ENCODE measurements at places on chromosomes 3 and 15.

DNA sequence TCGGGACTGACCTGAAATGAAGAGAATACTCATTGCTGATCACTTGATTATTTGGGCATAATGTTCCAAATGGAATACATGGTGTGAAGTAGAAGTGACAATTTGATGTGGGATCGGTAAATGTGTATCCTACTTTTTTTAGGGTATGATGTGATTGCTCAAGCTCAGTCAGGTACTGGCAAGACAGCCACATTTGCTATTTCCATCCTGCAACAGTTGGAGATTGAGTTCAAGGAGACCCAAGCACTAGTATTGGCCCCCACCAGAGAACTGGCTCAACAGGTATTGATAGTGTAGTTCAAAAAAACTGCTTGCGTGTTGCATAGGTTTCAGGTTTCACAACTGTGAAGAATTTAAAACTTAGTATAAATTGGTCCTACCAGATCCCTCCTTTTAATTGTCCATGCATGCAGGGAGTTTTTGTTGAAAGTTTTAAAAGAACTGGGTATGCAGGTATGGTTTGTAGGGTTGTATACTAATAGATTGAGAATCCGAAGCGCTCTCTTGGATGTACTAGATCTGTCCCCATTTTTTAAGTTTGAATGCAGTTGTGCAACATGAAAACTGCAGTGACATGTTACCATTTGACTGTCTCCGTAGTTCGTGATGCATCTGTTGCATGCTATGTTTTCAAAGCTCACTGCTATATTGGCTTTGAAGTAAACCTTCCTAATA lies 1.6 kb downstream of the EIF4A2 start:
- DNase-seq, result no peak

DNA sequence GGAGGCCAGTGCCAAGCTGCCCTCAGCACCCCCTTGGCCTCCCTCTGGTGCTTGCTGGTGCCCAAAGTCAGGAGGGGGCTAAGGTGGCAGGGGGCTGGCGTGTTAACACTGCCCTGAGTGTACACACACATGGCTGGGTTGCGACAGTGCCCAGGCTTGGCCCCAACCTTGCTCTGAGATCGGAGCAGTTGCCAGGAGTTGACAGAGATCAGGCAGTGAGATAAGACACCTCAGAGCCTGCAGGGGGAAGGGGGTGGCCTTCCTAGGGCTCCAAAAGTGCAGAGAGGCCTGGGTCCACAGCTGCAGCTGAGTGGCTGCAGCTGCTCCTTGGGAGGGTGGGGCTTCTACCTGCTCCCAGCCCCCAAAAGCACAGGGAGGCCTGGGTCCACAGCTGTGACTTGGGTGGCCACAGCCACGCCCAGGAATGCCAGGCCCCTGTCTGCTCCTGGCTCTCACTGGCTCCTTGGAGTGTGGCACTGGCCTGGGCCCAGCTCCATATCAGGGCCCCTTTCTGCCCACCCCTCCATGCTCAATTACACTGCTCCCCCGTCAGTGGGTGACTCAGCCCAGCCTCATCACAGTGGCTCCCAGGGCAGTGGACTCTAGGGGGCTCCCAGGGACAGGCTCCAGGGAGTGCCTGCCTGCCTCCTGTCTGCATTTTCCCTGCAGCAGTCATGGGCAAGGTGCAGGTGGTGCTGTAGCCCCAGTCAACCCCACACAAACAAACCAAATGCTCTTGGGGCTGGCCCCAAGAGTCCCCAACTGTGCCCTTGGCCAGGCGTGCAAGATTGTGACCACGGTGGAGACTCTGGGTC lies 56.4 kb upstream of the C15orf39 start:
- no peak for DNase-seq

- no peak for DNase-seq
These were observed 154.1 kb upstream of the CADPS start for GRCh38 chr3:63029326-63029725.

DNA sequence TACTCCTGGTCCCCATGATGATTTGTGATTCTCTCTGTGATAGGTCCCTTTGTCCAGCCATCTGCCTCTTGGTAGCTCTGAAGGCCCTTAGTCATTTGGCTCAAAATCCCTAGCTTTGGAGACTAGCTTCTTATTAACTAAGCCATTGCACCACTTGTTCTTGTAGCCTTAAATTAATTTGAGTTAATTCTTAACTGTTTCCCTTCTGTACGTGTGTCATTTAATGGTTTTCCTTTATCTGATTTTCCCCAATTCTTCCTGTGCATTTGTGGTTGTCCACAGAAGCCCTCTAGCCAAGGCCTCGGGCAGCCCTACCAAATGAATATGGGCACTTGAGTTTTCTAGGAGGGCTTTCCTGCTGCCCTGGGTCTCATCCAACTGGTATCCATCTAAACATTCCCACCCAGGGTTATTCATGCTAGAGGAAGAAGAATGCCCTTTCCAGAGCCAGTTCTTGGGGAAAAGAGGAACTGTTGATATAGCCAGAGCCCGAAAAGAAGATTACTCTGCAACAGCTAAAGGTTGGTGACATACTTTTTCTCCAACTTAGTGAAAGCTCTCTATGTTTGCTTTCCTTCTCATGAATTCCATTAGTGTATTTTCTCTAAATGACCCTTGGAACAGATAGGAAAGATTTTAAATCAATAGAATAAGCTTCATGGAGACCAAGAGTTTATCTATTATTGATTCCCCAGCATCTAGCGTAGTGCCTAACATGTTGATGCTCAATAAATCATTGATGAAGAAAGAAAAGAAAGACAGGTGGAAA lies 44.2 kb upstream of the ZBTB38 start:
- no peak for DNase-seq

- DNase-seq, result no peak
These were observed 83.2 kb upstream of the SMAD3 start for GRCh38 chr15:66982250-66982649.

- no peak for DNase-seq
These were observed 36.3 kb downstream of the ASTE1 start for GRCh38 chr3:130990282-130990681.

DNA sequence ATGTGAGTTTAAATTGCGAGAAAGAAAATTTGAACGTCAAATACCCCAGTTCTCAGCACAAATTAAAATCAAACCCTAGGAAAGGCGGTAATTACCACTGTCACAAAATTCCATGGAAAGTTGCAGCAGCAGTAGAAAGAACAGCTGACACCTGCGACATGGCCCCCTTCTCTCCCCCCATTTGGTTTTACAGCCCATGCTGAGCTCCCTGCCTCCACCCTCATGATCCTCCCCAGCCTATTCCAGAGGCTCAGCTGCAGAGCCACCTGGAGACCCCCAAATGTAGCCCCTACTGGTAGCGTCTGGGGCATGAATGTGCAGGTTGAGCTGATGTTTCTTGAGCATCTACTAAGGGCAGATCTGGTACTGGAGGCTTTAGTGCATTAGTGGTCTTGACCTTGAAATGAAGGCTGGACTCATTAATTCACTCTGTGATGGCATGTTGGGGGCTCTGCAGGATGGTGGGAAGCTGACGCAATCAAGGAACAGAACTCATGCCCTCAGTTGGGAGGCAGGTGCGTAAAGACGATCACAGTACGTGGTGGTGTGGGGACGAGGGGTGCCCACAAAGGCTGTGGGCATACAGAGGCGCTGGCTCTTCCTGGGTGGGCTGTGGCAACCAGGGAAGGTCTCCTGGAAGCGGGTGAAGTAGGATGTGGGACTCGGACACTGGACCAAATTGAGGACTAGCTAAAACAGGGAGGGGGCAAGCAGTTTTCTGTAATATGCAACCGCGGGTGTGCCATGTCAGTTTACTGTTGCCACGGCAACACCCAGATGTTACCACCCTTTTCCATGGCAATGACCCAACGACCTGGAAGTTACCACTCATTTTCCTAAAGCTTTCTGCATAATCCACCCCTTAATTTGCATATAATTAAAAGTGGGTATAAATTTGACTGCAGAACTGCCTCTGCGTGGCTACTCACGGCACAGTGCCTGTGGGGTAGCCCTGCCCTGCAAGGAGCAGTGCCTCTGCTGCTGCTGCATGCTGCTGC lies 39.8 kb downstream of the PRKCD start:
- DNase-seq, result no peak

- DNase-seq, result no peak
These were observed 34.1 kb downstream of the ATP10A start for GRCh38 chr15:25829073-25829472.

GRCh38 chr3:126212620-126213378 lies 32.4 kb upstream of the ALDH1L1 start:
- DNase-seq, result no peak

DNA sequence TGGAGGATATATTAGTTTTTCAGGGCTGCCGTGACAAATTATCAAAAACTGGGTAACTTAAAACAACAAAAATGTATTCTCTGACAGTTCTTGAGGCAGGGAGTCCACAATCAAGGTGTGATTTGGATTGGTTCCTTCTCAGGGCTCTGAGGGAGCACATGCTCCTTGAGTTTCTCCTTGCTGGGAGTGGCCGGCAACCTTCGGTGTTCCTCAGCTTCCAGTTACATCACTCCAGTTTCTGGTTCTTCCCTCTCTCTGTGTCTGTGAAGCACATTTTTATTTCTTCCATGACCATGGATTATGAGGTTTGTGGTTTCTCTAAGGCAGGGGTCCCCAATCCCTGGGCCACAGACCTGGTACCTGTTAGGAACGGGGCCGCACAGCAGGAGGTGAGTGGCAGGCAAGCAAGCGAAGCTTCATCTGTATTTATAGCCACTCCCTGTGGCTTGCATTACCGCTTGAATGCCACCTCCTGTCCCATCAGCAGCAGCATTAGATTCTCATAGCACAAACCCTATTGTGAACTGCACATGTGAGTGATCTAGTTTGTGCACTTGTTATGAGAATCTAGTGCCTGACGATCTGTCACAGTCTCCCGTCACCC lies 24.3 kb downstream of the LRRC28 start:
- no peak for DNase-seq

DNA sequence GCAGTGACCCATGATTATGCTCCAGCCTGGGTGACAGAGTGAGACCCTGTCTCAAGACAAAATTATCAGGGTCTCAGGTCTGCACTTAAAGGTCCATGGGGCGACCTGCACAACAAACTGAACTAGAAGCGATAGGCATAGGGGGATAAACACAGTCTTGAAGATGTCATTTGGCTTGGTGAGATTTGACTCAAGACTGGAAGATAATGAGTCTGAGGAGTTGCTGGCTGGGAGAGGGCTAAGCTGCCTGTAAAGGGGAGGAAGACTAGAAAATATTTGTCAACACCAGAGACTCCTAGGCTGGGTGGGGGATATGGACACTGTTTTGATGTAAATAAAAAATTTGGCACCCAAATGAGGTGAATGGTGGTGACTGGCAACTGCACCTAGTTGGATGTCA lies 19.8 kb downstream of the GHRL start:
- no peak for DNase-seq

DNA sequence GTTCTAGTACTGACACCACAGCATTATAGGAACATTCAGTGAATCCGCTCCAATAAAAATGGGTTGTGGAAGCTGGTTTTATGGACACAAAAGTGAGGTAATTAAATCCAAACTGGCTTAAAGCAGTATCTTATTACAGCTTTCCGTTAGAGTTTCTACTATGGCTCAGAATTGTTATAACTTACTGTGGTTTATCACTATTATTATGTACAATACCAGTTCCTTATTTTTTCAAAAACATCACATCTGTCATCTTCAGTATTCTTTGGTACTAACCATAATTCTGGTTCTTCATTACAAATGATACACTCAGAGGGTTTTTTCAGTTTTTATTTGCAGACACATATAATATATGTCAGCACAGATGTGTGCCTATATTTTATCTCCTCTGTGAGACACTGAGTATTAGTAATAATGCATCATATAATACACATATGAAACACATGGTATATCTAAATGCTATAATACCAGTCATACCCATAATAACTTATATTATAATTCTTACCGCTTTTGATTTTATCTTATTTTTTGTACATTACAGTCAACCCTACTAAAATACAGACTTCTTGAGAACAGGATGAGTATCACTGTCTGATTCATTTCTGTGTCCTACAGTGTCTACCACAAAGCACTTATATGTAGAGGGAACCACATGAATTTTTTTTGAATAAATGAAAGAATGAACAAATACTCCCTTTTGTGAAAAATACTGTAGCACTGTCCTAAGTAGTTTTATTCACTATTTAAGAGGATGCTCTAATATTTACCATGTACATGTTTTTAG lies 39.0 kb downstream of the CMSS1 start:
- DNase-seq, result no peak

DNA sequence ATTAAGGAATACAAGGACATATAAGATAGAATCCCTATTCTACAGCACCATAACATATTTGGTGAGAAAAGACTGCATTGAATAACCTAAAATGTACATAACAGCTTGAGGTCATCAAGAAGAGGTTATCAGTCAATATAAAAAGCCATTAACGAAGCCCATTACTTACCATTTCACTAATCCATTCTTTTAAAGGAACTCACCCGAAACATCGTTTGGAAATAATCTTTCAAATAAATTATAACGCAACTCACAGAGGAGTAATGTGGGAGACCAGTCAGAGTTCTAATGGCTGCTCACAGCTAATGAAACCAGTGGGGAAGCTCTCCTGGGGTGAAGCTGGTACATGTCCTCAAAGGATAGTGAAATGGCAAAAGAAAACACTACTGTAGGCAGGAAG lies 188.4 kb downstream of the TBC1D5 start:
- no peak for DNase-seq

Data from HTR-8/SVneo (cell line).